Caki2 (cell line): ENCODE measurements at places on chromosomes 4 and X.
A peak's percentile ranks its signal among the peaks of the same experiment; 100 is the strongest.

GRCh38 chr4:138981930-138982390 is 33.6 kb upstream of the NOCT start:
- no peak for DNase-seq

DNA sequence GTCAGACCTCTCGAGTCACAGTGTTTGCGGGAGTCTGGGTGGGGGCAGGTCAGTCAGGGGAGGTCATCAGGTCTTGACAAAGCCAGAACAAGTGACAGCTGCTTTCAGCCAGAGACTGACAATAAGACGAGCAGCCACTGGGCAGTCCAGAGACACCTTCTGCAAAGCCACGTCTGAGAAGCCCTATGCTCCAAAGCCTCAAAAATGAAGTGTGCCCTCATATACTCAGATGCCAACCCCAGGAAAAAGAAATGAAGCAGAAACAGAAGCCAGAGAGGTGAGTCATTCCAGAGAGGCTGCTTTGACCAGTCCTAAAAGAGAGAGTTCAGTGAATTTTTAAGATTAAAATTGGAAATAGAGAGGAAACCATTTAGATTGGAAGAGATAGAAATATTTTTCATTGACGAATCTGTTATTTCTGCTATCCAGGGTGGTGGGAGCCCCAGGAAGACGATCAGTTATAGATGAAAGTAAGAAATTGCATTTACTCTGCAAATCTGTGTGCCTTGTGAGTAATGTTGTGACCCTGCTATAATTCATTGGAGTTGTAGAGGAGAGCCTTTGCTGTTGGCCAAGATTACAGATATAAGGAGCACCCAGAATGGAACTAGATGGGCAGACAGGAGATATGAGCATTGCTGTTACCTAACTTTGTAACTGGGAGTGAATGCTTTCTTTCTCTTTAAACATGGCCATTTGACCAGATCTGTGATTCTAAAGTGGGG is 77.9 kb downstream of the LRRC66 start:
- DNase-seq = no peak

DNA sequence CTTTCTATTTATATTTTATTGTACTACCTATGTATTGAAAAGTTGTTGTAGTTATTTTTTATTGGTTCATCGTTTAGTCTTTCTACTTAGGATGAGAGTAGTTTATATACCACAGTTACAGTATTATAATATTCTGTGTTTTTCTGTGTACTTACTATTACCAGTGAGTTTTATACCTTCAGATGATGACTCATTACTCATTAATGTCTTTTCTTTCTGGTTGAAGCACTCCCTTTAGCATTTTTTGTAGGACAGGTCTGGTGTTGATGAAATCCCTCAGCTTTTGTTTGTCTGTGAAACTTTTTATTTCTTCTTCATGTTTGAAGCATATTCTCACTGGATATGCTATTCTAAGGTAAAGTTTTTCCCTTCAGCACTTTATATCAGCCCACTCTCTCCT is 7.7 kb downstream of the LUZP4 start:
- DNase-seq = no peak

- DNase-seq = no peak
Measured at GRCh38 chr4:116066711-116067245, 953.4 kb upstream of the NDST4 start.

DNA sequence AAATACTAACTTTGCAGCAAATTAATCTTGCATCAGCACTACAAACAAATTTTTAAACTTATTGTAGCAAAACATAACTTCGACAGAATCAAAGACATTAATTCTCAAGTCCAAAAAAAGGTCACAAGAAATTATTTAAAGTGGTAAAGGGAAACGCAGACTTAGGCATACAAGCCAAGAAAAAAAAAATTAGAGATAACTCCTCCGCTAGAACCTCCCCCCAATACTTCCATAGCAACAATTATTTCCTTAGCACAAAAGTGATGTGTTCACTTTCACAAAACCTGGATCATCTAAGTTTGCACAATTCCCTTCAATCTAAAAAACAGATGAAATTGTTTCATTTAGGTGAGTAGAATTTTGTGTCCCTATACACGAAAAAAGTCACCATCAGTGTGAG is 1.1 kb downstream of the LRBA start:
- DNase-seq = no peak

GRCh38 chr4:54499308-54500074 is 158.3 kb upstream of the KIT start:
- DNase-seq = peak; percentile 94
